ENCODE measurements at places on chromosomes 6 and 20.

DNA sequence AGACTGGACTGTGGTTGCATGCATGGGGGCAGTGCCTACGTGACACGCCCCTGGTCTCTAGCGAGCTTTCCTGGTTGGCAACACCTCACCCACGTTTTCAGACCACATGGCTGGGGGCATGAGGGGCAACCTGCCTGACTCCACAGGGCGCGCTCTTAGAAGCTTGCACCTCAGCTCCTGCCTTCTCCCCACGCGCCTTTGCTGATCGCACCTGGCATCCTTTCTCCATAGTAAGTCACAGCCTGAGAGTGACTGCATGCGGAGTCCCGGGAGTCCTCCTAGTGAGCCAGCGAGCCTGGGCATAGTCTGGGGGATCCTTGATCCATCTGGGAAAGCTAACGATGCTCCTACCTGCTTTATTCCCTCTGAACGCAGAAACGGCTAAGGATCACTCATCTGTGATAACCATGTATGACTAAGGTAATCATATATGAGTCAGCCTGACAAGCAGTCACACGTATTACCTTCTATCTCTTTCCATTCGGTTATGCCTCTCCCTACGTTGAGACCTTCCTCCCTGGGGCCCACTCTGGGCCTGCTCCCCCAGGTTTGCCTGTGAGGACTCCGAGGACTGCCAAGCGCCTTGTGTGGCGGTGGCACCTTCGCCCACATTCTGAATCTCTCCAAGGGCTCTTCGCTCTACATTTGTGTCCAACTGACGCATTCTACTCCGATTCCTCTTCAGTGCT, 4.5 kb downstream of the TCFL5 start:
- ATAC-seq = no peak

DNA sequence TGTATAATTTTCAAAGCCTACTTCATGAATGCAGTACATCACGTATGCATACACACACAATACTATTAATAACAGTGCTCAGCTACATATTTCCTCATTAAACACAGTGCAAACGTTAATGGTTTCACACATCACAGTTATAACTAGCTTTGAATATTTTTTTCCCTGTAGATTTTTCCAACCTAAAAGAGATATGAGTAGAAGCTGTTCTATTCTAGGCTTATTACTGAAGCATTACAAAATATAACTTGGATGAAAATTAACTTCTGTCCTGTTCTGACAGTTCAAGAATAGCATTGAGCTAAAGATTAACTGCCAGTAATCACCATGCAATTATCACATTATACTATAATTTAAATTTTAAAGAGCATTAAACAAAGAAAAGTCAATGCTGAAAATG, 6.2 kb downstream of the LMBRD1 start:
- ATAC-seq = no peak

DNA sequence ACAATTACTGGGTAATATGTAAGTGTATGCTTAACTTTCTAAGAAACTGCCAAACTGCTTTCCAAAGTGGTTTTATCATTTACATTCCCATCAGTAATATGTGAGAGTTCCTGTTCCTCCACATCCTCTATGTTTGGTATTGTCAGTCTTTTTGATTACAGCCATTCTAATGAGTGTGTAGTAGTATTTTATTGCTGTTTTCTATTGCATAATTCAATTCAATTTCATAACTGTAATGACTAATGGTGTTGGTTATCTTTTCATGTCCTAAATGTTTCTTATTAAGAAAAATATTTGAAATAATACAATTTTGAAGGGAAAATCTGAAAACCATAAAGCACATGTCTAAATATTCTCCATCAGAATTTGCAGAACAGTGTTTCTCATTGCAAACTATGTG, 119.3 kb downstream of the MAP3K7 start:
- ATAC-seq = no peak

DNA sequence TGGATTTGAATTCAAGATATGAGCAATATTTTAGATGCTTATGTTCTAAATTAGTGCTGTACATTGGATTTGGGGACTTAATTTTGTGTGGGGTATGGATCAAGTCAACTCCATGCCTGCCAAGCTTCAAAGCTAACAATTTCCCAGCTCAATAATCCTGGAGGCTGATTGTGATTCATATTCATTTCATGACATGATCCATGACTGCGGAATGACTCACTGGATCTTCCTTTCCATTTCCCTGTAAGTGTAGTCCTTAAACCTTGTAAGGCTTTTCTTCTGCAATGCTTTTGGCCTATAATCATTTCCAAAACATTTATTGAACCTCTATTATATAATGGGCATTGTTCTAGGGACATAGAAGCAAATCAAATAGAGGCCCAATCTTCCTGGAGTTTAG, 44.7 kb upstream of the CCN2 start:
- ATAC-seq = peak; percentile 94

- no peak for ATAC-seq
Measured at GRCh38 chr6:170067181-170067641, 223.7 kb downstream of the DLL1 start.

DNA sequence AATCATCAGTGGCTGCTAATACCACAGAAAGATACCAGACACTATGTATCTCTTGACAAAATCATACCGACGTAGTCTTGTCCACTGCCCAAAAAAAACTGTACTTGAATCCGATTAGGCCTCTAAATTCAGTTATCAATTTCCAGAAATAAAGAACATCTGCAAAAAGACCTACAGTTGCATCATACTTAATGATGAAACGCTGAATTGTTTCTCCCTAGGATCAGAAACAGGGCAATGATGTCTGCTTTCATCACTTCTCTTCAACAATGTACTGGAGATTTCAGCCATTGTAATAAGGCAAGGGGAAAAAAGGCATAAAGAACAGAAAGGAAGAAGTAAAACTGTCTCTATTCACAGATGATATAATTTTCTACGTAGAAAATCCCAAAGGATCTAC, 152.0 kb downstream of the TASP1 start:
- ATAC-seq = no peak

- ATAC-seq = no peak
Measured at GRCh38 chr6:32692019-32692418, 25.6 kb upstream of the HLA-DQB1 start.

DNA sequence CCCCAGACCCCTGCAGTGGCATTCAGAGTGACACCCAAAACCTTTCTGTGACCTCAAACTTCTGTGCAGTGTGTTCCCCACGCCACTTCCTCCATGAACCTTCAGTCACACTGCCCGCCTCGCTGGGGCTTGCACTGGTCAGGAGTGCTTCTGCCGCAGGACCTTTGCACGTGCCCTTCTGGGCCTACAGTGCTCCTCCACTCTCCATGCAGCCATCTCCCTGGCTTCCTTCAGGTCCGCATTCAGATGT, 27.1 kb downstream of the SYNJ2 start:
- peak; percentile 12 for ATAC-seq

DNA sequence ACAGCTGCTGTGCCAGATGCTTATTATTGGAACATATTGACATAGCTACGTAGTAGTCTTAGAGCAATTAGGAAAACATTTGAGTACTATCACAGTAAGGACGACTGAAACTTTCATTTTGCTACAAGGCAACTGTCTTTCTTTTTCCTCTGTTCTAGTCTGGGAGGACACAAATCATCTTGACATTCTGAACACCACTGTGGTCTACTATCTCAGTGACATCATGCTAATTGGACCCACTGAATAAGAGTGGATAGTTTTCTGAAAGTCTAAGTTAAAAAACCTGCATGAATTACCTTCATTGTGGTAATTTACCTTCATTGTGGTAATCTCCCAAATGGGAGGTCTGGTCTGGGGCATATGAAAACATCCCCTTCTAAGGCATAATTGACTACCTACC, 163.3 kb upstream of the MOCS1 start:
- ATAC-seq = no peak

DNA sequence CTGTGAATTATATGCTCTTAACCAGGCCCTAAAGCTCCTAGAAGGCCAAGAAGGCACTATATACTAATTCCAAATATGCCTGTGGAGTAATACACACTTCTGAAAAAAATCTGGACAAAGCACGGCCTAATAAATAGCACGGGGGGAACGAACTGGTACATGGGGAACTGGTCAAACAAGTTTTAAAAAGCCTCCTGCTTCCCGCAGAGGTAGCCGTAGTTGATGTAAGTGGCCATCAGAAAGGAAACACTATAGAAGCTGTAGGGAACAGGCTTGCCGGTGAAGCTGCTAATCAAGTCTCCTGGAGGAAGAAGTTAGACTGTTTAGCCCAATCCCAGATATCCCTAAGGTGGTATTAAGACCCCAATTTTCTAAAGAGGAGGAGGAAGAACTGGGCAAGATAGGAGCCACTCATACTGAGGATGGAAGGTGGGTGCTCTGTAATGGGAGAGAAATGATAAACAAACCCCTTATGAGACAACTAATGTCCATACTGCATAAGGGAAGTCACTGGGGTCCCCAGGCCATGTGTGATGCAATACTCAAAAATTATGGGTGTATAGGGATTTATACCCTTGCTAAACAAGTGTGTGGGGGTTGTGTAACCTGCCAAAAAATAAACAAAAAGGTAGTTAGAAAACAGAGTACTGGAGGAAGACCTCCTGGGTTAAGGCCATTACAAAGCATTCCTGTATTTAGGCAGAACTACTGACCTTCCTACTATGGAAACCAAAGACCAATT, 27.1 kb upstream of the ZNF318 start:
- no peak for ATAC-seq

- no peak for ATAC-seq
Measured at GRCh38 chr20:34324541-34324940, 21.4 kb upstream of the AHCY start.

DNA sequence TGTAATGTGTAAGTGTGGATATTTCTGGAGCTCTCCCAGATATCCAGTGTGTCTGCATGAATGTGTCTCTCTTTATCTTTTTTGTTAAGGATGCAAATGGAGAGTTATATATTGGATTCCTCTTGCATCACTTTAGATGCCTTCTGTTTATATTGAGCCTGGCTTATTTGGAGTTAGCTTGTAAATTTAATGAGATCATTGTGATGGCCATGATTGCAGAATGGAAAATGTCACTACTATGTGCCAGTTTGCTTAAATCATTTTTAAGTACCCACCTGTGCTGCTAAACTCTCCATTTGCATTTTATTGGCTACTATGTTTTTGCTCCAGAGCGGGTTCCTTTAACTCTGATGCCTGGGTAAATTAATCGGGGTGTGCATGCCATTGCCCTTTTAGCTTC, 334.8 kb downstream of the UTRN start:
- ATAC-seq = no peak

DNA sequence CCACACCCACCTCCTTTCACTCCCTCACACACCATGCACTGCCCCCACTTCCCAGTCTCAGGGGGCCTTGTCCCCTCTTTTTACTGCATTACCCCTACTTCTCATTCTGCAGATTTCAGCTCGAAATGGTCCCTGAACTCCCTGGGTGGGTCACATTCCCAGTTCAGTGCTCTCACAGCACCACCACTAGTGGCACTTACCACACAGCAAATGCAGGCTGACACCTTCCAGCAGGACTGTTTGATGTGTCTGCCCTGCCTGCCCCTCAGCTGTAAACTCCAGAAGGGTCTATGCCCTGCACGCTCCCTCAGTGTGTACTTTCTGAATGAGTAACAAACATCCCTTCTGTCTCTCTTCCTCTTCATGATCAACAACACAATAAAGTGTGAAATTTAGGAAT, 4.0 kb downstream of the DYNLT1 start:
- no peak for ATAC-seq

GRCh38 chr20:63461104-63461763, 11.2 kb downstream of the KCNQ2 start:
- ATAC-seq = no peak

DNA sequence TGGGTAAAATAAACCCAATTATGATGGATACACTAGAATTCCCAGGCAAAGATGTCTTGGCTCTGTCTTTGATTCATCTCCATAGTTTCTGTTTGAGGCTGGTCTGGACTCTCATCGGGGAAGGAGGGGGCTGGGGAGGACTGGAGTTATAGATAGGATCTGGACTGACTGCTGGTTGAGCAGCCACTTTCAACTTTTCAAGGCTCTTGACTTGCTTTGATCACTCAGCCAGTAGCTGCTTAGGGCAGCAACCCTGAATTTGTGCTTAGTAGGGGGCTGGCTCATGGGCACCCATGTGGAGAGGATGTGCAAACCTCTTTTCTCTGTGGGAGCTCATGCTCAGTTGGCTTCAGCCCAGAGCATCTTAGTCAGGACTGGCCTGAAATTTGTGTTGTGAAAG, 114.0 kb upstream of the NEDD9 start:
- ATAC-seq = no peak

DNA sequence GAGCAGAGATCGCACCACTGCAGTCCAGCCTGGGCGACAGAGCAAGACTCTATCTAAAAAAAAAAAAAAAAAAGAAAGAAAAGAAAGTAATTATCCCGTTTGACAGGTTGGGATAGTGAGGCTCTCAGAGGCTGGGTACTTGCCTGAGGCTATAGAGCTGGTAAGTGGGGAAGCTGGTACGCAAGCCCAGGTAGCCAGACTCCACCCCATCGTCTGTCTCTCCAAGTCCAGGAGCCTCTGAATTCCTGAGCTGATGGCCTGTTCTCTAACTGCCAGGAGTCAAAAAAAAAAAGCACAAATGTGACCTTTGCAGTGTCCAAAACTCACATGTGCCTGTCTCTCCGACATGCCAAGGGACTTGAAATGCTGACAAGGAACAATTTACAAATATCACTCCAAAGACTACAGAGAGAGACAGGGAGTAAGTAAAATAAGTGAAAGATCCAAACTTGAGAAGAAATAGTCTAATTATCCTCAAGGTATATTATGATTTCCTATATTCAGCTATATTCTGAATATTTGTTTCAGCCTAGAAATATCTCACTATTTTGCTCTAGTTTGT, 109.1 kb upstream of the SCAF8 start:
- no peak for ATAC-seq

- ATAC-seq = no peak
Measured at GRCh38 chr6:123681957-123682462, 45.3 kb upstream of the TRDN start.

- no peak for ATAC-seq
Measured at GRCh38 chr20:24892522-24892921, 56.5 kb upstream of the CST7 start.

DNA sequence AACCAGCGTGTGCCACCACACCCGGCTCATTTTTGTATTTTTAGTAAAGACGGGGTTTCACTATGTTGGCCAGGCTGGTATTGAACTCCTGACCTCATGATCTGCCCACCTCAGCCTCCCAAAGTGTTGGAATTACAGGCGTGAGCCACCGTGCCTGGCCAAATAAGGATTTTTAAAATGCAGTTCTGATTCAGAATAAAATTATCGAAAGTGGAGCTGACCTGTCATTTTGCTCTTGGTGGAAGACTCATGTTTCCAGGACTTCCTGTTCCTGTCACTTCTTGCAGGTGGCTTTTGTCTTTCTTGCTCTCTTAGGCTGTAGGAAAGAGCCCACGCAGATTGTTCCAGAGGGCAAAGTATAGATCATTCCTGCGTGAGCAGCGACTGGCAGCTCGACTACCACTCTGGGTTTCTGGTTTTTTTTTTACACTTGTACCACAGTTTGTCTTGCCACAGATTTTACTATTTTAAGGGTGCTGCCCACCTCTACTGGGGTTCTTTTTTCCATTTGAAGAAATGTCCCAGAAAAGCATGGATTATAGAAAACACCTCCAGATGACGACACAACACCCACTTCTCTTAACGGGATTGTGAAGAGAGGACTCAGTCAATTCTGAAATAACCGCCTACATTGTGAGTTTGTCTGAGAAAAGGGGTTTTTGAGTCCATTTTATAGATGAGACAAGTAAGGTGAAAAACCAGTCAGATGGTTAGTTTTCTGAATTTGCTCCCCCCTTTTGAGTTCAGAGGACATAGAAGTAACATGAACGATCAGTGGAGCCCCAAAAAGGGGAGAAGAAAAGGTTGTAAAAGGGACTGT, 7.5 kb downstream of the JARID2 start:
- ATAC-seq = no peak
